ENCODE measurements at places on chromosomes 2 and 18.
A peak's percentile ranks its signal among the peaks of the same experiment; 100 is the strongest.

DNA sequence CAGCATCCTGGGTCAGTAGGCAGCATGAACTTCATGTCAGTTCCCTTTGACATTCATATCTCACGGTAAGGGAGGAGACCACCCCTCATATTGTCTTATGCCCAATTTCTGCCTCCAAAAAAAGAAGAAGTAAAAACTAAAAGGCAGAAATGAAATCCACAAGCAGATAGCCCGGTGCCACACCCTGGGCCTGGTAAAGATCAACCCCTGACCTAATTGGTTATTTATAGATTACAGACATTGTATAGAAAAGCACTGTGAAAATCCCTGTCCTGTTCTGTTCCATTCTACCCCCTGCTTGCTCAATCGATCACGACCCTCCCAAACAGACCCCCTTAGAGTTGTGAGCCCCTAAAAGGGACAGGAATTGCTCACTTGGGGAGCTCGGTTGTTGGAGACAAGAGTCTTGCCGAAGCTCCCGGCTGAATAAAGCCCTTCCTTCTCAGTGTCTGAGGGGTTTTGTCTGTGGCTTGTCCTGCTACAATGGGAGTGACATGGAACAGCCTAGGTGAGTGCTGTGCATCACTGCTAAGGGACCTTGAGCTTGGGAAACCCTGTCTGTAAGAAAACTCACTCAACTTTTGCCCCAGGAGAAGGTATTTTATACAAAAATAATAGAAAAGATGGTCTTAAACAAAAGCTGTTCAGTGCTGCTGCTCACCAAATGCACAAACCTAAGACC lies 11.1 kb downstream of the NDUFV2 start:
- no peak for DNase-seq

DNA sequence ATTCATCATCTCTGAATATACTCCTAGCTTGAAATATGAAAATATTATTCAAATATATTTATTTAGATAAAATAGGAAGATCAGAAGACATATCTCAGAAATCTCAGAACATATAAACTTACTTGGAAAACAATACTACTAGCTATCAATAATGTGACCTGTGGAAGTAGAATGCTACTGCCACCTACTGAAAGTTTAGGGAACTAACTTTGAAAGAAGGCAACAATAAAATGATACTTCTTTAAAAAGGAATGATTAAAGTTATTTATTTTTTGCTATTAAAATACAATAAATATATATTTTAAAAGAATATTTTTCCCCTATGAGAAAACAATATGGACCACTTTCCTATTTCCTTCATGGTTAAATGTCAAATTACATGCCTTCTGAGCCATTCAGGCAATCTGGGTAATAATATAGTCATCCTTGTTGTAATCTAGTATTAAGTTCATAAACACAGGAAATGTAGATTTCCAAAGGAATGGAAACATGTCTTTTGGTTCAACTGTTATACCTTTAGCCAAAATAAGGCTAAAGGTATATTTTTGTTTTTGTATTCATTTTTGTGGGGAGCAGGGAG lies 26.0 kb downstream of the ACADL start:
- DNase-seq, result peak; percentile 46

GRCh38 chr2:64823794-64824193 lies 165.4 kb upstream of the SLC1A4 start:
- DNase-seq, result no peak

GRCh38 chr18:60092073-60092472 lies 192.3 kb downstream of the PMAIP1 start:
- no peak for DNase-seq

GRCh38 chr2:196170213-196170605 lies 1.2 kb downstream of the STK17B start:
- peak; percentile 44 for DNase-seq

- DNase-seq, result no peak
Observed at GRCh38 chr18:24785019-24785418, 324.6 kb downstream of the HRH4 start.

GRCh38 chr2:113905886-113906285 lies 16.0 kb downstream of the ACTR3 start:
- no peak for DNase-seq

- no peak for DNase-seq
Observed at GRCh38 chr18:26515643-26516487, 32.5 kb downstream of the KCTD1 start.

DNA sequence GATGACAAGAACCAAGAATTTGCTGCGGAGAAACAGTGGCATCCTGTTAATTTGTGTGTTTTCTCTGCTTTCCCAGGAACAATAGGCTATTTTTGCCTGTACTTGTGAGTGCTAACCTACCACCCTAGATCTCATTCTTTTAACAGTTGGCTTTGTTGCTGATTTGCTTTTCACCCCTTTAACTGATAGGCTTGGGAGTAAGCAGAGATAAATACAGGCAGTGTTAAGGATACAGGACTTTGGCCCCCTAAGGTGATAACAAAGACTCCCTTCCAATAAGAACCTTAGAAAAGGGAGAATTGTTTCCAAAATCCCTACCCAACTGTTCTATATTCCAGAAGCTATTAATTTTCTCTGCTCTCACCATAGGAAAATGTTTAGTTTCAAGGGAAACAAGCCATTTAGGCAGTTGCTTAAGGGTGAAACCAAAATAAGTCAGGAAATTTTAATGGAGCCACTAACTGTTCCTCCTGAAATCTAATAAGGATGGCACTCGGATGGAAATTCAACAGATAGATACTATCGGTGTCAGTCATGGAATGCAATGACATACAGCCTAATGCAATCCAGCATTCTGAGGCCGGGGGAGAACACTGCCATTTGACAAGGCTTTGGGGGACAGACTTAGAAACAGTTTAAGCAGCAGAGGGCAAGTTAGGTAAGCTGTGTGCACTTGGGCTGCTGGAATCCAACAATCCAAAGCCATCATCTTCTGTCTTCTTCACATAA lies 238.8 kb downstream of the RNF152 start:
- no peak for DNase-seq

DNA sequence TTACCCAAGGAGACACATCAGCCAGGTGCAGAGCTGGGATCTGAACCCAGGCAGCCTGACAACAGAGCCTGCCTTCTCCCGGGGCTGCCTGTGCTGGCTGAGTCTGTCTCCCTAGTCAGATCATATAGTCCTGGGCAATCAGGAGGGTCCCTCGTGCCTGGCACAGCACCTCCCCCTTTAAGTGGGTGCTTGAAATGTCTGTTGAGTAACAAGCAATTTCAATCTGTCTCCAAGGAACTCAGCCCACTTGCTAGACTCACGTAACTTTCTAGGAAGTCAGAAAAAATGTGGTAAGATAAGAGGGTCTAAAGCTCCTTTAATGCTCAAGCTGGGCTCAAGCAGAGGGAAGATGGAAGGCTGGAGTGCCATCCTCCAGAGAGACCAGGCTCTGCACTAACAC lies 51.9 kb downstream of the REEP1 start:
- no peak for DNase-seq

DNA sequence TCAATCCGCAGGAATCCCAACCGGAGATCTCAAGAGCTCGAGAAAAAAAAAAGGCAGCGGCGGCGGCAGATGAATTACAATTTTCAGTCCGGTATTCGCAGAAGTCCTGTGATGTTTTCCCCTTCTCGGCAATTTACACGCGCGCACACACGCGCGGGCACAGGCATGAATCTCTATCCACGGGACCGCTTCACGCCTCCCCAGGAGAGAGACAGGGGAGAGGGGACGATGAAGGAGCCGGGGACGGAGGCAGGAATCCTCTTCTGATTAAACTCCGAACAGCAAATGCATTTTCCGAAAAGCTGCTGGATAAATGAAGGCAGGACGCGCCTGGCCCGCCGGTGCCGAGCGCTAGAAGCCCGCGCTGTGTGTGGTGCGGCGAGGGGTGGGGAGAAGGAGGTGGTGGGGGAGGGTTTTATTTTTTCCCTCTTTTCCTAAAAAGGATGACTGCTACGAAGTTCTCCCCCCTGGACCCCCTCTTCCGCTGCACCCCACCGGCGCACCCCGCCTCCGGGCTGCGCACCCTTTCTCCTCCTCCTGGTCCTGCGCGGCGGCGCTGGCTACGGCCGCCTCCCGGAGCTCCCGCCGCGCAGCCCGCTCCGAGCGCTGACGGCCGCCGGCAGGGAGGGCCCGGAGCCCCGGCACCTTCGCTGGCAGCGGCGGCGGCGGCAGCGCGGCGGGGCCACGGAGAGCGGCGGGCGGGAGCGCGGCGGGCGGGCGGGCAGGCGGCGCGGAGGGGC lies at the start of gene BCL2:
BCL2 (minus strand) TSS at position 387 of the 740 bp plus-strand sequence.
- DNase-seq, result no peak

- no peak for DNase-seq
Observed at GRCh38 chr18:11506856-11507255, 102.5 kb upstream of the SLC35G4 start.

DNA sequence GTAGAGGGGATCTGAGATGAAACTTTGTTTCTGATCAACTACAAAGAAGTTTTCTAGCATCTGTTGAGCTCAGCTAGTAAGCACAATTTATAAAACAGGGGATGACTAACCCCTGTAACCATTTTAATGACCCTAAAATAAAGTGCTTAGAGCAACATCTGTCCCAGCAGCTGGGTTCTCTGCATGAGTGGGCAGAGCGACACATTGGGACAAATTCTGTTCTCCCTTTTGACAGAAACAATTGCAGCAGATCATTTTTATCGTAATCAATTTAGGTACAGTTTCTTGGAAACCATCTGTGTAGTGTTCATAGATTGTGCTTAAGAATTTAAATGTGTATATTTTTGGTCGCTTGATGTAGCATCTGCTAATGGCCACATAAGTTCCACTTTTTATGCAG lies 678.0 kb downstream of the RNF144A start:
- no peak for DNase-seq

GRCh38 chr2:237670641-237671040 lies 43.3 kb downstream of the LRRFIP1 start:
- no peak for DNase-seq

All from LoVo (cell line).